ENCODE measurements at places on chromosomes 11 and 22. TPM values are rescaled to one million over a fixed set of nuclear protein-coding genes. Genes with fewer than 3 reads are reported as not detected.

DNA sequence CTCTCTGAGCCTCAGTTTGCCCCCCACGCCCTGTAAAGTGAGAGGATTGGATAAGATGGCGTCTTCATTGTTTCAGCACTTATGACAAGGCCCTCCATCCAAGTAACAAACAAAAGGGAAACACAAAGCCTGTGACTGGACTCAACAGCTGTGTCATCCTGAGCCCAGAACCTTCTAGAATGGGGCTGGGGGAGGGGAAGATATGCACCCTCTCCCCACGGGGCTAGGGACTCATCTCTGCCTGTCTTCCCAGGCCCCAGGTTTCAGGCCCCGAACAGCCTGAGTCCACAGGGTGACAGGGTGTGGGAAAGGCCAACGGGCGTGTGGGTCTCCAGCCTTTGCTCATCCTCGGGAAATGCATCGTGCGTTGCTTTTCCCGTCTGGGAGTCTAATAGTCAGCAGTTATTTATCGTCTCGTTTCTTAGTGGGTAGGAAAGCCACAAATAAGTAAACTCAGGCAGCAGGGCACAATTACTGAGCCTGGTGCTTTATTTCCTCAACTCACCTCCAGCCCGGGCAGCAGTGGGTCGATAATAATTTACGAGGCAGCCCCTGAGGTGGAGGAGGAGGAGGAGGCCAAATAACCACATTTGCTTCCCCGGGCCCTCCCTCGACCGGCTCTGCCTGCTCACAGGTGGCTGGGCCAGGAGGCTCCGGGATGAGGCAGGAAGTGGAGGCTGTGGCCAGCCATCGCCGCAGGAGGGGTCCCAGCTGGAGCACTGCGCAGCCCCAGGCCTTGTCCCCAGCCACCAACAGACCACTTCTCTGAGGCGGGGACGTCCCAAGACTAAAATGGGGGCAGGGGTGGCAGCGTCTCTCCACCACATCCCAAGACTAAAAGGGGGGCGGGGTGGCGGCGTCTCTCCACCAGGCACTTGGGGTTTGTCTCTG lies 54.4 kb downstream of the FLRT1 start:
- ATAC-seq: no peak

GRCh38 chr11:69659591-69659990 lies 15.6 kb downstream of the LTO1 start:
- ATAC-seq: no peak

The ADM2 gene
- 3.7 TPM for total RNA-seq

The DEUP1 gene
- total RNA-seq: not detected

DNA sequence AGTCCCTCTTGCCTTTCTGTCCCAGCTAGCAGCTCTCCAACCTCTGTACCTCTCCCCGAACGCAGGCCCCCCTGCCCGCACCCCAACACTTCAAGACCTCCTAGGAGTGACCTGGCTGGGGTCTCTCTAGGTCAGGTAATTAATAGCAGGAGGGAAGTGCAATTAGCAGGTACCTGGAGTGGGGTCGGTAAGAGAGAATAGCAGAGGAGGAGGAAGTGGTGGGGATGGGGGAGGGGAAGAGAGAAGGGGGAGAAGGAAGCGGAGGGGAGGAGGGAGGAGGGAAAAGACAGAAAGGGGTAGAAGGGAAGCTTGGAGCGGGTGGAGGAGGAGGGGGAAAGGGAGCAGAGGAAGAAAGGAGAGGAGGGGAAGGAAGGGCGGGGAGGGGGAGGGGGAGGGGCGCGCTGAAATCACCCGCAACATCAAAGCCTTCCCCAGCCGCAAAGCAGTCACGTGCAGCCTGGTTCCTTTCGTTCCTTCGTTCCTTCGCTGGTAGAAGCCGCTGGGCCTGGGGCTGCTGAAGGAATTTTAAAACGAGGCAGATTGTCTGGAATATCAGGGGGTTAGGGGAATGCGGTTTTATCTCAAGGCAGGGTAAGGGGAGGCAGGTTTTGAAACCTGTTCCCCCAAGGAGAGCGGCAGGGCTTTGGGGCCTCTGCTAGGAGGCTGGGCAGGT lies 29.3 kb upstream of the TCF20 start:
- no peak for ATAC-seq

GRCh38 chr11:119885861-119886567 lies 157.0 kb upstream of the NECTIN1 start:
- ATAC-seq: no peak

The TNNT3 gene
- 26.2 TPM for total RNA-seq

The SLC5A12 gene
- total RNA-seq: not detected

DNA sequence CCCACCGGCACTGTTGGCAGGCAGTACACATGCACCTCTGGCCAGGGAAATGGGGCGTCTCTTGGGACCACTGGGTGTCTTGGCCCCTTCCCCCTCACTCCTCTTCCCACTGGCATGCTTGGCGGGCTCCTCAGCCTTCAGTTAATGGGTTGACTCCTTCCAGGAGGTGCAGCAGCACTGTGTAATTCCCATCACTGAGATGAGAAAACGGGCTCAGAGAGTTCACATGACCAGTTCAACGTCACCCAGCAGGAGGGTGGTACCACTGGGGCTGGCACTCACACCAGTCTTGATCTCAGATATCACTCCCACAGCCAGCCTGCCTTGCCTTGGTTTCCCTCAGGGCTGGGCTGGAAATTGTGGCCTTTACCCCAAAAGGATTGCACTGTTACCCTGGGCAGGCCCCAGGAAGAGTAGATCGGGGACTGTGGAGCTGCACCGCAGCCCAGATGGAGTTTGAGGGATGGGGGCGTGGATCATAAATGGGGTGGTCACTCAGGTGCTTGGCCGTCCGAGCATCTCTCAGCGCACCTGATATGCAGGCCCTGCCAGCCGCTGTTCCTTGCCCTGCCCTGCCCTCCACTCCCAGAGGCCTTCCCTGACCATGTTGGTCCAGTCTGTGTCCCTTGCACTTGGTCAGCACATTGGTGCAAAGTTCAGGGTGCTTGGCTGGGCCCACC lies 16.9 kb downstream of the CAPN5 start:
- ATAC-seq: no peak

DNA sequence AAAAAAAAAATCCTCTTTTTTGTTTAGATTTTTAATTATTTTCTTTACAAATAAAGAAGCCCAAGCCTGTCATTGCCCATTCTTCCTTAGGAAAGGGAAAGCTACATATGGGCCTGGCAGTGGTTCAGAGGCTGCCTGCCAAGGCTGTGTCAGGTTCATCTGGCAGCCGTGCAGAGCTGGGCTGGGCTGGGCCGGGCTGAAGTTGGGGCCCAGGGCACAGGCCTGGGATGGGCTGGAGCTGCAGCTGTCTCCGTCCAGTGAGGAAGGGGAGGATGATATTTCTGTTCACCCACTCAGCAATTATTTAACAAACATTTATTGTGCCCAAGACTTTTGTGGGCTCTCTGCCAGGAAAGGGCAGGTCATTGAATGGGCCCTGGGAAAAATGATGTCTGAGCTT lies 4.6 kb downstream of the PRR5L start:
- no peak for ATAC-seq

DNA sequence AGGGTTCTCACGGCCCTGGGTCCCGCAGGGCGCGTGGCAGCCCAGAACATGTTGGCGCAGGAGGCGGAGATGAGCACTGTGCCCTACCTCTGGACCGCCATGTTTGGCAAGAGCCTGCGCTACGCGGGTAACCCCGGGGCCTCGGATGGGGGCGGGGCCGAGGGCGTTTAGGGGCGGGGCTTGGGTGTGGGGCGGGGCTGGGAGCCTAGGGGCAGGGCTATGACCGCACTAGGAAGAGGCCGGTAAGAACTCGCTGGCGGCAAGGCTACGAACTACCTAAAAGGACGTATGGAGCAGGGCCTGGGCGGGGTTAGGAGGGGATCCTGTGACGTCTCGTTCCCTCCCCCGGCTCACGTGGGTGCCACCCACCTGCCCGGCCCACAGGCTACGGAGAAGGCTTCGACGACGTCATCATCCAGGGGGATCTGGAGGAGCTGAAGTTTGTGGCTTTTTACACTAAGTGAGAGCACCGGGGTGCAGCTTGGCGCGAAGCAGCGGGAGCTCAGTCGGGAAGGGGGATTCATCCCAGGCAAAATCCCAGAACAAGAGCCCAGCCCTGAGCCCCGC lies 2.8 kb upstream of the LZTR1 start:
- peak; percentile 59 for ATAC-seq

The ANO5 gene
- total RNA-seq: 0.03 TPM

The KCNQ1OT1 gene
- 0.24 TPM for total RNA-seq

- no peak for ATAC-seq
Measured at GRCh38 chr11:1920909-1921573, 1.5 kb downstream of the TNNT3 start.

DNA sequence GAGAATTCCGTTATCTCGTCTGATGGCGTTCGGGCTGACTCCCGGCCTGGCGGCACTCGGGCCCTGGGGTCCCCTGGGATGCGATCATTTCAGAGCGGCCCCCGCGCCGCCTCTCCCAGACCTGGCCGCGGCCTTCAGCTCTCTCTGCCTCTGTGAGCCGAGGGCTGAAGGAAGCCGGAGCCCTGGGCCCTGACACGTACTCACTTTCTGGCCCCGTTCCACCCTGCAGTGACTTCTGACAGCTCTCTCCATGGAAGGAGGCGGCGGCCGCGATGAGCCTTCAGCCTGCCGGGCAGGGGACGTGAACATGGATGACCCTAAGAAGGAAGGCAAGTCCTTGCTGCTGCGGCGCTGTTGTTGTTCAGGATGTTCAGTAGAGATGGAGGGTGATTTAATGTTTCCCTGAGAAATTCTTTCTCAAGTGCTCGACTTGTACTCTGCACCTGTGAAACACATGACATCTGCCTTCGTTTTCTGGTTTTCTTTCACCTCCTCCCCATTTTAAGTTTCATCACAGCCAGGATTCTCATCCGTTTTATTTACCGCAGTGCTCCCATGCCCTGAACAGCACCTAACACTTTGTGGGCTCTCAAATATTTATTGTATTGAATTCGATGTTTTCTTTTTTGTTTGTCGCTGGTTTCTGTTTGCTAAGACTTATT lies 612 bp downstream of the GTSE1 start:
- ATAC-seq: peak; percentile 17

The ZBTB3 gene
- 12.8 TPM for total RNA-seq

- ATAC-seq: no peak
Measured at GRCh38 chr11:46879056-46879585, 33.0 kb upstream of the CKAP5 start.

The VPS37C gene
- 9.7 TPM for total RNA-seq

DNA sequence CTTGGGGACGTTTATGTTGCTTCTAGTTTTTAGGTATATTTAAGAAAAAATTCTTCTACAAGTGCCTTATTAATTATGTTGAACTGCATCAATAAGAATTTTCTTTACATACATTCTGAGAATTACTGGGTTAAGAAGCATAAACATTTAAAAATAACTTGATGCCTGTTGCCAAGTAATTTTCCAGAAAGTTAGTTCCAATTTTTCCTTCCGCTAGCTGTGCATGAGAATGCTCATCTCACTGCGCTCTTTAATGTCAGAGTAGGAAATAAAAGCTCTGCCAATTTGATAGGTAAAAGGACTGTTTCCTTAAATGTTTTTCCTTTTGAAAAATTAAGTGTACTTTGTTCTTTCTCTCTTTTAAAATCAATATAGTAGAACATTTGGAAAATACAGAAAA lies 113.1 kb upstream of the ZBED5 start:
- ATAC-seq: no peak

- no peak for ATAC-seq
Measured at GRCh38 chr22:23832226-23833016, 6.4 kb downstream of the DERL3 start.

DNA sequence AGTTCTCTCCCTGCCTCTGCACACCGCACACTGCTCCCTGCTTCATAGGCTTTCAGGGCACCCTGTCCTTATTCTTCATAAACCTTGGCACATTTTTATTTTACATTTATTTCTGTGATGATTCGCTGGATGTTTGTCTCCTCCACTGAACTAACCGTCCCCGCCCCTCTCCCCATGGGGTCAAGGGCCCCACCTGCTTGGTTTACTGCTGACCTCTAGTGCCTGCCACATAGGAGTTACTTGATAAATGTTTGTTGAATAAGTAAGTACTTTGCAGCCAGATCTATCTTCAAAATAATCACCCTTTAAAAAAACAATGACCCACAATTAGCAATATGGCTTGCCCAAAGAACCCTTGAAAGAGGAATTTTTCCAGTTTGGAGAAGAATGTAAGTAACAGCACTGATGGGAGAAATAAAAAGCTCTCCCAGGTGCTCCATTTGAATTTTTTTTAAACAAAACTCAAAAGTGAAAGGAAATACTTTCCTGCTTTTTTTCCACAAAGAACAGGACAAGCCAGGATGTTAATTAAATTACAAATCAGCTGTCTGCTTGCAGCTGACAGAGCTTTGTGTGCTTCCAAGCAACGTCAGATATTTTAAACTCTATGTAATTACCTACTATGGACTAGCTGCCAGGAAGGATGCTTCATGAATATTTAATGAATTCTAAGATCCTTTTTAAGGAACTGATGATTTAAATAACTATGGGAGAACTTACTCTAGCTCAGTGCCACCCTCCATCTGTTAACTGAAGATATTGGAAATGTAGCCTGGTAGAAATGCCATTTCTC lies 1083.6 kb downstream of the DLG2 start:
- ATAC-seq: no peak

DNA sequence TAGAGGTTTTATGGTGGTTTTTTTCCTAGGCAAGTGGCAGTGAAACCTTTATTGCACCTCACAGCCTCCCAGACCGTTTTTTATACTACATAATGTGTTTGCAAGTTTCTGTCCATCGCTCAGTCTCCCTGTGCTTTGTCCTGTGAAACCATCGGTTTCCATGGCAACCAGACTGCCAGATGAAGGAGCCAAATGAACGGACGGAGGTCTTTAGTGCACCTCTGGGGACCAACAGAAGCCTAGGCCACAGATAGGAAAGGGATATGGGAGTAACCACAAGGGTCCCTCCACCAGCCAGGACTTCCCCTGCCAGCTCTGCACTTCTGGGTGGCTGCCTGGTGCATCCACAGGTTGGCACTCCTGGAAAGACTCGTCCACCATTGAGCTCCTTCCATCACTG lies 165.0 kb downstream of the CHST1 start:
- no peak for ATAC-seq

GRCh38 chr11:71470946-71471345 lies 17.9 kb downstream of the NADSYN1 start:
- ATAC-seq: no peak

The RTN4RL2 gene
- total RNA-seq: 0.82 TPM

GRCh38 chr11:104700609-104701008 lies 197.7 kb downstream of the CASP12 start:
- peak; percentile 75 for ATAC-seq

The CRYBA4 gene
- 1.2 TPM for total RNA-seq
